ENCODE measurements at places on chromosomes 12 and 14.

DNA sequence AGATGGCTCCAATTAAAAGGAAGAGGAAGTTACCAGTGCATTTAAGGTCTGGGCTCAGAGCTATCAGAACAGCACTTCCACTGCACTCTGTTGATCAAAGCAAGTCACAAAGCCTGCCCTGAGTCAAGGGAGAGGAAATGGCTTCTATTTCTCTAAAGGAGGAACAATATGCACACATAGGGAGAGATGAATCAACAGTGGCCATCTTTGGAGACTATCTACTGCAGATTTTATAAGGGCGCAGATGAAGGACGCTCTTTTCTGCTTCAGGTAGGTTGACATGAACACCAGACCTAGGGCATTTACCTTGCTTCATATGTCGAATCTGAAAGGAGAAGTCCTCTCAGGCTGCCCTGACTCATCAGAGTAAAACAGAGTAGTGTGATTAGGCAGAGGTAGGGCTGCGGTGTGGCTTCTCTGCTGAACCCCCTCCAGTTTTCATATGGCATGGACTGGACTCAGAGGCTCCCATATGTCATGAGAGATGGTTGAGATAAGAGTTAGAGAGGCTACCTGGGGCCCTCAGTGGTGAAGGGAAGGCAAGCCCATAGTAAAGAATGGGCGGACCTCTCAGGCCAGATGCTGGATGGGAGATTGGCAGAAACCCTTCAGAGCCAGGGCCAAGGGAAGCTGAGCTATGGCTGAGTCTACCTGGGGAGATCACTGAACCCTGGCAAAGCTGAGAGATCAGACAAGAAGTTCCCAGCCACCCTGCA lies 84.4 kb downstream of the ARF6 start:
- no peak for DNase-seq

- DNase-seq = no peak
Measured at GRCh38 chr12:29611906-29612305, 114.4 kb upstream of the OVCH1 start.

GRCh38 chr14:35423621-35424020 lies 19.1 kb upstream of the NFKBIA start:
- no peak for DNase-seq

GRCh38 chr12:106910202-106910601 lies 45.5 kb upstream of the TMEM263 start:
- DNase-seq = no peak

DNA sequence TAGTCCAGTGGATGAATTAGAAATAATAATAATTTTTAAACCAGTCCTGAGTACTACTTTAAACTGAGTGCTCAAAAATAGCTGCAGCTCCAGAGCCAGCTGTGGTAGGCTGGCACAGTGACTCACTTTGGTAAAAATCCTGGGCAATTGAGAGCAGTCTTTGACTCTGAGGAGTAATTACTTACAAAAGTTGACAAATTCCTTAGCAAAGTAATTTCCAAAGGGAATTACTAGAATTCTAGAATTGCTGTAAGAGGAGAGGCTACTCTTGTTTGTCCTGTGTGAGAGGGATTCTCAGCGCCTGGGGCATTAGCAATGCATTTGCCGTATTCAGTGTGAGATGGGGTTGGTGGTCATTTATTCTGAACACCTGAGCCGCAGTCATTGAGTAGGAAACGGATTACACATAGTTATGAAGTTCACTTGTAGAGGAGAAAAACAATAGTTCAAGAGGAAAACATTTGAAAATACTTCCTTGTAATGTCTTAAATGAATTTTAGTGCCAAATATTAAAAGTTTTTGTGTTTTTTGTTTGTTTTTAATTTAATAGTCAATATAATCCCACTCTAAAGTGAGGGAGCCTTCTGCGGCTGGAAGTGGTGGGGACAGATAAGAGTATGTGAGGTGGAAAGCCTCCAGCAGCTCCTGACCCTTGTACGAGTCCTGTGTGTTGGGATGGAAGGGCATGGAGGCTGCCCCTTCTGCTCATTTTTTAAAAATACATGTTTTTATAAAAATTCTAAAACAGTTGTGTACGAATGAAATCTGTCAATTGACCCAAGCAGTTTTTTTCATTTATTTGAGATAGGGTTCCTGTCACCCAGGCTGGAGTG lies 41.9 kb downstream of the EID3 start:
- no peak for DNase-seq

DNA sequence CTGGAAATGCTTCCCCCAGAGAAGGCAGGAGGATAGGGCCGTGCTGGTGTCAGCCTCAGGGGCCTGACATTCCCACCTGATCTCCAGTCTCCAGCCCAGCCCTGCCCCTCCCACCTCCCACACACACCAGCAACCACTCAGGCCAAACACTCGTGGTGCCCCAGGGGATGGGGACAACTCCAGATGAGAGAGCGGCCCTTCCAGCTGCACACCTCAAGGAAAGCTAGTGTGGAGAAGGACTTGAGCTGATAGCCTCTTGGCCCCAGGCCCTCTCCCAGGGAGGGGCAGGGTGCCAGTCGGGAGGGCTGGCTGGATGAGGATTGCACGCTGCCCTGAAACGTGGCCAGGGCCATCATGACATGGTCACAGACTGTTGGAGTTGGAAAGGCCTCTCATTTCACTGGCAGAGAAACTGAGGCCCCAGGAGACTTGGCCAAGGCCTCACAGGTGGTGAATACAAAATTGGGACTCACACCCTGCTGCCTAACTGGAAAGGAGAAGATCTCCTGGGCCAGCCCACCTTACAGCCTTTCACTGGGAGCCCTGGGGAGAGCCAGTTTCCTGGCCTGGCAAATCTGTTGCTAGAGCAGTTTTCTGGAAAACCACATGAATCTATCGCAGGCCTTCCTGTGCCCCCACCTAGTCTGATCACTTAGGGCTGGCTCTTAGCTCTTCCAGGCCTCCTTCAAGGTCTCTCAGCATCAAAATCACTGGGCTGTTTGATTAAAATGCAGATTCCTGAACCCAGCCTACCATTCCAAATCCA lies 52.1 kb downstream of the IRF2BPL start:
- DNase-seq = no peak

GRCh38 chr12:94760786-94761185 lies 110.4 kb upstream of the TMCC3 start:
- DNase-seq = no peak

- no peak for DNase-seq
Measured at GRCh38 chr12:52279422-52280318, 5.2 kb downstream of the KRT86 start.

GRCh38 chr12:75981247-75982168 lies 50.1 kb downstream of the PHLDA1 start:
- no peak for DNase-seq

DNA sequence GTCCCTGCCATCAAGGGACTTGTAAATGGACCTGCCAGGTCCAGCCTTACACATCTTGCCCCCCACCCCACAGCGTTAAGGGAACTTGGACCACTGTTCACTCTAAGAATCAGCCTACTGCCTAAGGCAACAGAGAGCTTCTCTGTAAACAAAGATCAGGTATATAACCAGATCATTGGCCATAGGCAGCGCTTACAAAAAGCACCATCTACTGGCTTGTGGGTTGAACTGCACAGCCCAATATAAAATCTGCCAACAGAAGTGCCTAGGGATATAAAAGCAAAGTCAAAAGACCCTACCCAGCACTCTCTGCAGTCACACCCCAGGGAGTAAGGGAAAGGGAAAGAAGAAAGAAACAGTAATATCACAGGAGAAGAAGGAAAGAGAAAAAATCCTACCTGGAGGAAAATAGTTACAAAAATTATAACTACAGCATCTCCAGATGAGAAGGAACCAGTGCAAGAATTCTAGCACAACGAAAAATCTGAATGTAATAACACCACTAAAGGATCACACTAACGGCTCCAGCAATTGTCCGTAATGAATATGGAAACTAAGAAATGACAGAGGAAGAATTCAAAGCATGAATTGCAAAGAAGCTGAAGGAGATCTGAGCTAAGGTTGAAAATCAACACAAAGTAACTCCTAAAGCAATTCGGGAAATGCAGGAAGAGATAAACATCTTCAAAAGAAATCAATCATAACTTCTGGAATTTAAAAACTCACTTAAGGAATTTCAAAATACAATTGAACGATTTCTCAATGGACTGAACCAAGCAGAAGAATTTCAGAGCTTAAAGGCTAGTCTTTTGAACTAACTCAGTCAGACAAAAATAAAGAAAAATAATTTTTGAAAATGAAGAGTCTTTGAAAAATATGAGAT lies 95.2 kb upstream of the PCED1B start:
- DNase-seq = peak; percentile 66

DNA sequence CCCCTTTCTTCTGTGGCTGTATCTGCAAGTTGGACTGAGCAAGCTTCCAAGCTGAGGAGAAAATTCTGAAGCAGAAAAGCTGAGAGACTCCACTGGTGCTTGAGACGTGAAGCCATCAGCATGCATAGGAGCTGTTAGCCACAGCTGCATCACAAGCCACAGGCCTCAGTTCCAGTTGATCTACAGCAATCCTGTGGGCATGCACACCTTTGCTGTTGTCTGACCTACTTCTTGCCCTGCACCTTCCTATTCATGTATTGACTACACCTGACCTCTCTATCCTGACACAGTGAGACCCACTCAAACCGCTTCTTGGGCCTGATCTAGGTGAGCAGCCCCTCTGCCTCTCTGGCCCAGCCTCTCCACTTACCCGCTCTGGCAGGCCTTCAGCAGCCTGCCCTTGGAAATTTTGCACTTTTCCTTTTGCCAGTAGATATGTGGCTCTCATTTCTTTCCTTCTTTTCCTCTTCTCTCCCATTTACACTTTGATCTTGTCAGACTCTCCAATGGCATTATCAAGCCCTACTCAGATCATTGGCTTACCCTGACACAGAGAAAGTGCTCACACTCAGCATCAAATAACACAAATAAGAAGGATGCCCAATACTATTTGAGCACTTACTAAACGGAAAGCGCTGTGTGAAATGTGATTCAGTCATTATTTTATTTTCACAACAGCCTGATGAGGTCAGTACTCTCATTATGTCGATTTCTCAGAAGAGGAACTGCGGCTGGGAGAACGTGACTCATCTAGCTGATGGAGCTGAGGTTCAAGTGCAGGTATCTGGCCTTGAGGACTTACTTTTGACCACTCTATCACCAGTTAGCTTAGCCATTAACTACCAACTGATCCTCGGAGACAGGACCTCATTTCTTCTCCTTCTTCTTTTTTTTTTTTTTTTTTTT lies 21.9 kb upstream of the PTGR2 start:
- DNase-seq = no peak

- no peak for DNase-seq
Measured at GRCh38 chr12:109741970-109742703, 28.5 kb downstream of the FAM222A start.

DNA sequence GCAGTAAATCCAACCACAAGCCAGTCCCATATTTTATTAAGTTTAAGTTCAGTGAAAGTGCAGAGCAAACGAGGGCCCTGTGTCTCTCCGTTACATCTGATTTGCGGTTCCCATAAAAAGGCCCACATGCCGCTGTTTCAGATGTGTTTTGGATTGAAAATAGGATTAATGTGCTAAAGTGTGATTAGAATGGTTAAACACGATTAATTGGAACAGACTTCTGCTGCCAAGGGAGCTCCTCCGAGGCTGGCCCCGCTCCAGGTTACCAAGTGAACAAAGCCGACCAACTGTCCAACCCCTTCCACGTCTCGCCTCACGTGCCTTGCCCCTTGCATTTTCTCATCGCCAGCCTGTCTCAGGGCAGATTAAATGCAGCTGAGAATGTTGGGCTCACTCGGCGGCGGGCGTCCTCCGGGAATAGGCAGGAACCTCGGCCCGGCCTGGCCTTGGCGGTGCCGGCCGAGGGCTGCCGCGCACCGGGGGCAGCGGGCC lies 166.5 kb upstream of the GSC start:
- DNase-seq = peak; percentile 96

Data from NCI-H1105 treated with DMSO at 0.1 percent for 48 hours (cell line).